ENCODE measurements at places on chromosomes 13 and 19.

DNA sequence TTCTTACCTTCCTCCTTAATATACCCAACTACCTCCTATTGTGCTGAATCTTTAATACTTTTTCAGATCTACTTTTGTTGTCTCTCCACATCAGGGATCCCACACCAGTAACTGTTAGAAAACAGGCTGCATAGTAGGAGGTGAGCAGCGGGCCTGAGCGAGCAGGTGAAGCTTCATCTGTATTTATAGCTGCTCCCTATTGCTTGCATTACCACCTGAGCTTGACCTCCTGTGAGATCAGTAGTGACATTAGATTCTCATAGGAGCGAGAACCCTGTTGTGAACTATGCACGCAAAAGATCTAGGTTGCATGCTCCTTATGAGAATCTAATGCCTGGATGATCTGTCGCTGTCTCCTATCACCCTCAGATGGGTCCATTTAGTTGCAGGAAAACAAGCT, 279.8 kb downstream of the DIAPH3 start:
- DNase-seq = no peak

DNA sequence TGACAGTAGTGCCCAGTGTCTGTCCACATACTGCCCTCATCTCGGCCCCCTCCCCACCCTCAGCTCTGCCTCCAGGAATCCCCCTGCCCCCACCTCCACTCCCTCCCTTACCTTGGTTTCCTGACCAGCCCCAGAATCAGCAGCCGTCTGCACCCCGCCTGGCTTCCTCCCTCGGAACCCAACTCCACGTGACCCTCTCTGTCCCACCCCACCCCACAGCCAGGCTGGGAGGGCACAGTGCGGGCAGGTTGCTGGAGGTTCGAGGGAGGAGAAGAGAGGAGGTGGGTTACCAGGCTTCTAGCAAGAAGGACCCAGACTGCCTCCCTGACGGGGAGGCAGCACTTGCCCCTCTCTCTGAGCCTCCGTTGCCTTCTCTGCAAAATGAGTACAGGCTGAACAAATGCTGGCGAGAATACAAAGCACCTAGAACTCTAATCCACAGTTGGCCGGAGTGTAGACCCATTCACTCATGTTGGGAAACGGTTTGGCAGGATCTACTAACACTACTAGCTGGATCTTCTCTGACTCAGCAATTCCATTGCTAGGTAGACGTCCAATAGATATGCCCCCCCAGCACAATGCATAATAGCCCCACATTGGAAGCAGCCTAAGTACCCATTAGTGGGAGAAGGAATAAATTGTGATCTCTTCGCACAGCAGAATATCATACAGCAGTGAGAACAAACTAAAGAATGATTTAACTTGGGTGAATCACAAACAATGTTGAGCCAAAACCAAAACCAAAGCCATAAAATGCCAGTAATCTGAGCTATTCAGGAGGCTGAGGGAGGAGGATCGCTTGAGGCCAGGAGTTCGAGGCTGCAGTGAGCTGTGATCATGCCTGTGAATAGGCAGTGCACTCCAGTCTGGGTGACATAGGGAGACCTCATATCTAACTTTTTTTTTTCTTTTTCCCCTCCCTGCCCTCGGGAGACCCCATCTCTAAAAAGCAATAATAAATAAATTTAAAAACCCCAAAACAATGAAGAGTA, at the start of gene RASAL3:
TSS of gene RASAL3 (minus strand) at position 151 of the 992 bp plus-strand sequence. CDS start 186 bp downstream, outside the sequence.
- peak; percentile 73 for DNase-seq

DNA sequence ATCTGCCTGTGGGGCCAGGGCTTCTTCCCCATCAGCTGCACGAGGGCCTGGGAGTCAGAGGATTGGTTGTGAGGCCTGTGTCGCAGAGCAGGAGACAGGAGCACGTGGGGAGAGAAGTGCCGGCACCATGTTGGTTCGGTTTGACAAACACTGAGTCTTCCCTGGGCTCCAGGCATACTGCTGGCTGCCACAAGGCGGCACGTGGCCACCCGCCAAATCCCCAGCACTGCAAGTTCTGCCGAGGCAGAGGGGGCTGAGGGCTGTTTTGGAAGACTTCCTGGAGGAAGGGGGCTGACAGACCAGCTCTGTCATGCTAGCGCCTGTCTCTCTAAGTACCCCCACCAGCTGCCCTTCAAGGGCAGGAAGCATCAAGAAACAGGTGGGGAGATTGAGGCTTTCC, 9.5 kb downstream of the SHANK1 start:
- DNase-seq = no peak

DNA sequence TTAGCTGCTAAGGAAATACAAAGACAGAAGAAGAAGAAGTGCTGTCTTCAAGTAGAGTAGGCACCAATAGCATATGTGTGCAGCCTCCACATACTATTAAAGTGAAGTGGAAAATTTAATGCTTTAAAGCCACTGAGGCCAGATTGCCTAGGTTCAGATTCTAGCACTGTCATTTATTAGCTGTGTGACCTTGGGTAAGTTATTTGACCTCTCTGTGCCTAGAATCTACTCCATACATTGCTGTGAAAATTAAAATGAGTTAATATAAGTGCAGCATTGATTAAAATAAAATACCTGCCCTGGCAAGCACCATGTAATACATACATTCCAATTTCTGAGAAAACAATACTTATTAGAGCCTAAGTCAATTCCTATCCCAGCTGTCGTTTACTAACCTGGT, 110.5 kb downstream of the FRY start:
- DNase-seq = no peak

DNA sequence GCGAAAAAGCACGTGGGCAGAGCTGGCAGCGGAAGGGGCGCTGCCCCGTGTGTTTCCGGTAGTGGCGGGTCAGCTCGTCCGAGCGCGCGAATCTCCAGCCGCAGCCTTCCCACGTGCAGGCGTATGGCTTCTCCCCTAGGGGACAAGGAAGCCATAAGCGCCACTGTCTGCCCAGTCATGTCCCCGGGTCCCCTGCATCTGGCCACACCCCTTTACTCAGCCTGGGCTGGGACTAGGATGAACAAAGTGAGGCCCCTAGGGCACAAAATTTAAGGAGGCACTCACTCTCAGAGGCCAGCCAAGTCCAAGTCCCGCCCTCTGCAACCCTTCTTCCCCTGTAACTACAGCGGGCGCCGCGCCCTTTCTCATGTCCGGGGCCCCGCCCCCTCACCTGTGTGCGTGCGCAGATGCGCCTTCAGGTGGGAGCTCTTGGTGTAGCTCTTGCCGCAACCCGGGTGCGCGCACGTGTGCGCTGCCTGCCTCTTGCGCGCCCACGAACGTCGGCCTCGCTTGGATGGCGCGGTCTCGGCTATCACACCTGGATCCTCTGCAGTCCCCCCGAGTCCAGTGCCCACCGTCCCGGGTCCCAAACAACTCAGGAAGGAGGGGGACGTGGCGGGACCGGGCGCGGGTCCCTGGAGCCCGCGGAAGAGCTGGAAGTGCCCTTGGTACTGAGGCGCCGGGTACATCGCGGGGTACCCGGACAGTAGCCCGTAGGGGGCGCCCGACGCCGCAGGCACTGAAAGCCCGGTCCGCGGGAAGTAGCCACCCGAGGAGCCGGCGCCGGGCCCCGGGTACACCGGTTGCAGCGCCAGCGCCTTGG, 1.9 kb downstream of the KLF1 start:
- DNase-seq = peak; percentile 94

- DNase-seq = no peak
Observed at GRCh38 chr13:29911781-29912418, 61.5 kb upstream of the UBL3 start.

GRCh38 chr13:67238277-67238859, 8.2 kb upstream of the PCDH9 start:
- no peak for DNase-seq

- no peak for DNase-seq
Observed at GRCh38 chr19:35204799-35205732, 23.5 kb downstream of the FAM187B start.

- no peak for DNase-seq
Observed at GRCh38 chr19:56133858-56134653, 7.0 kb upstream of the ZNF444 start.

- no peak for DNase-seq
Observed at GRCh38 chr13:84126671-84127171, 244.4 kb upstream of the SLITRK1 start.

DNA sequence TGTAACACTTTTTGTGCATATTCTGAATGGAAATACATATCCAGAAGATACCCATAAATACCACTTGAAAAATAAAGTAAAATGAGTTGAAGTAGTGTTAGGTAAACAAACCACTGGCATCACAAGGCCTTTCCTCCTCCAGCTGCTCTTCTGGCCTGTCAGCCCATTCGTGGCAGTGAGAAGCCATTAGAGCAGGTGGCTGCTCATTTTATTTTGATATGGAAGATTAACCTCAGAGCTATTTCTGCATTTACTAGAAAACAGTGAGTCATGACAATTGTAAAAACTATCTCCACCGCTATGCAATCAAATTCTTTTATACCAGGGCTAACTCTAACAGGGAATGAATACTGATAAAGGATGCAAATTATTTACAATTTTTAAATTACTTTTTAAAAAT, 2898.1 kb downstream of the PCDH9 start:
- no peak for DNase-seq

- no peak for DNase-seq
Observed at GRCh38 chr19:38538793-38539528, 78.8 kb downstream of the MAP4K1 start.

- peak; percentile 79 for DNase-seq
Observed at GRCh38 chr19:1672038-1672768, 19.8 kb upstream of the TCF3 start.

Data from activated naive CD8-positive, alpha-beta T cell treated with anti-CD3 and anti-CD28 coated beads, Interleukin-2, amount 10 ng/mL, durations not matched to agents 7 days and 5 days (primary cell).